ENCODE measurements at places on chromosomes 7 and 10.

DNA sequence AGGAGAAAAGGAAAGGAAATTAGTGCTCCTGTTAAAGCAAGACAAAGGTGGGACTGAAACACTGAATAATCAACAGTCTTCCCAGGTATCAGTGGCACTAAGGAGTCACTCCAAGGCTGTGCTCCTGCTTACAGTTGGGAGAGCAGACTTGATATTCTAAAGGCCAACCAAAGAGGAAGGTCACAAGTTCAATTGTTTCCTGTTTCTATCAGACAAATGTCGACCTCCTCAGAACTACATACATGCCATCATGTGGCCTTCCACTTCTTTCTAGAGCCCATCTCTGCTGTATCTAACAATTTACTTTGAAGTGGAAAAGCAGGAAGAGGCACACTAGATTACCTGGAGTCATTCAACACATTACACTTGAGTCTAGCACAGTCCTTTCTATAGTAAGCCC lies 3.4 kb downstream of the ZNF239 start:
- no peak for DNase-seq

- DNase-seq, result no peak
Observed at GRCh38 chr7:150631084-150631826, 930 bp downstream of the GIMAP6 start.

DNA sequence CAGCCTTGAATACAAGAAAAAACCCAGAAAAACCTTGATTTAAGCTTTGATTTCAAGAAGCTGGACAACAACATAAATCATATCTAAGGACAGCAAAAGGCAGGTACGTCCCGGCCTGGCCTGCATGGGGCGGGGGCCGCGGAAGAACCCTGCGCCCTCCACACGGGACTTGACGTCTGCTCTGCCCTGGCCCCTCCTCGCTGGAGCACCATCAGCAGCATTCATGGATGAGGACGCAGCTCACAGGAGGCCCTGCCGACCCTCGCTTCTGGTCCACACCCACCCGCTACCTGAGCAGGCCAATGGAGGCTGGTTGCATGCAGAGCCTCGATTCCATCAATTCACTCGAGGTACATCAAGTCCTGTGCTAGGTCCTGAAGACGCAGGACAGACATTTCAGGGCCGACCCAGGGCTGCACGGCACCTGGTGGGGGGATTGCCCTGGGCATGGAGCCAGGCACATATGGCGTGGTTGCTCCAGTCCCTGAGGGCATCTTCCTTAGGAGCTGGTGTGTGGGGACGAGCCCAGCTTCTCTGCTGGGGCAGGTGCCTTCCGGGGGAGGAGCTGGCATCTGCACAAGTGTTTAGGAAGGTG lies 63.1 kb upstream of the NKX6-2 start:
- DNase-seq, result no peak

DNA sequence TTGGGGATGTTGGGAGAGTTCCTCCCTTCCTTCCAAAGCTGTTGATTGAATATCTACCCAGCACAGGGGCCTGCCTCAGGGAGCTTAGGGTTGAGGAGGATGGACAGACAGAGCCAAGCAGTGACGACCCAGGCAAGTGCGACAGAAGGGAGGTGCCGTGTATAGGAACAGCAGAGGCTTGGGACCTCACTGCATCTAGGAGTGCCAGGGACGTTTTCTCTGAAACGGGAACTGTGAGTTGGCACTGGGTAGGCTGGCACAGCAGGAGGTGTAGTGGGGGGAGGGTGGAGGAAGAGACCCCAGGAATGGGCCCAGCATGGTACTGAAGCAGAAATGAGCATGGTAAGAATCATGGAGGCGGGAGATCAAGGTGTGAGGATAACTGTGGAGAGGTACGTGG lies 55.3 kb upstream of the MGMT start:
- no peak for DNase-seq

GRCh38 chr7:150947241-150947745 lies 30.8 kb downstream of the KCNH2 start:
- no peak for DNase-seq

Data from T-helper 9 cell (primary cell).